ENCODE measurements at places on chromosomes 2 and 18. TPM values are rescaled to one million over a fixed set of nuclear protein-coding genes. Genes with fewer than 3 reads are reported as not detected.

Gene C18orf32
- total RNA-seq: 40.0 TPM

Gene C1GALT1C1L
- total RNA-seq: not detected

Gene CLEC4F
- total RNA-seq: not detected

Gene PSMA8
- total RNA-seq: not detected

Gene TTN
- total RNA-seq: 1,214 TPM

GRCh38 chr2:27716301-27717069 is 52.8 kb downstream of the SLC4A1AP start:
- H3K4me1 ChIP-seq: peaks cover 28% of the 10 kb centered on the region
- DNase-seq: peak; percentile 42
- H3K27me3 ChIP-seq: no peaks in the 10 kb centered on the region
- peak overlapping the region; percentile 95 for H3K27ac ChIP-seq
- H3K4me3 ChIP-seq: peak overlapping the region; percentile 16
- no peaks in the 10 kb centered on the region for H3K36me3 ChIP-seq

- H3K27me3 ChIP-seq: no peaks in the 10 kb centered on the region
- H3K4me1 ChIP-seq: no peaks in the 10 kb centered on the region
- no peak for DNase-seq
- H3K36me3 ChIP-seq: no peaks in the 10 kb centered on the region
Observed at GRCh38 chr2:128523457-128523856, 204.8 kb upstream of the HS6ST1 start.

- H3K4me1 ChIP-seq: no peaks in the 10 kb centered on the region
- no peak overlapping the region for H3K27ac ChIP-seq
- no peak for DNase-seq
- H3K4me3 ChIP-seq: no peak overlapping the region
- H3K27me3 ChIP-seq: no peaks in the 10 kb centered on the region
Observed at GRCh38 chr2:104026725-104027124, 827.2 kb upstream of the POU3F3 start.

GRCh38 chr2:224930990-224931389 is 111.3 kb downstream of the DOCK10 start:
- peaks cover 10% of the 10 kb centered on the region for H3K4me1 ChIP-seq
- H3K27ac ChIP-seq: no peak overlapping the region
- H3K4me3 ChIP-seq: no peak overlapping the region
- no peaks in the 10 kb centered on the region for H3K27me3 ChIP-seq
- no peaks in the 10 kb centered on the region for H3K36me3 ChIP-seq
- no peak for DNase-seq

DNA sequence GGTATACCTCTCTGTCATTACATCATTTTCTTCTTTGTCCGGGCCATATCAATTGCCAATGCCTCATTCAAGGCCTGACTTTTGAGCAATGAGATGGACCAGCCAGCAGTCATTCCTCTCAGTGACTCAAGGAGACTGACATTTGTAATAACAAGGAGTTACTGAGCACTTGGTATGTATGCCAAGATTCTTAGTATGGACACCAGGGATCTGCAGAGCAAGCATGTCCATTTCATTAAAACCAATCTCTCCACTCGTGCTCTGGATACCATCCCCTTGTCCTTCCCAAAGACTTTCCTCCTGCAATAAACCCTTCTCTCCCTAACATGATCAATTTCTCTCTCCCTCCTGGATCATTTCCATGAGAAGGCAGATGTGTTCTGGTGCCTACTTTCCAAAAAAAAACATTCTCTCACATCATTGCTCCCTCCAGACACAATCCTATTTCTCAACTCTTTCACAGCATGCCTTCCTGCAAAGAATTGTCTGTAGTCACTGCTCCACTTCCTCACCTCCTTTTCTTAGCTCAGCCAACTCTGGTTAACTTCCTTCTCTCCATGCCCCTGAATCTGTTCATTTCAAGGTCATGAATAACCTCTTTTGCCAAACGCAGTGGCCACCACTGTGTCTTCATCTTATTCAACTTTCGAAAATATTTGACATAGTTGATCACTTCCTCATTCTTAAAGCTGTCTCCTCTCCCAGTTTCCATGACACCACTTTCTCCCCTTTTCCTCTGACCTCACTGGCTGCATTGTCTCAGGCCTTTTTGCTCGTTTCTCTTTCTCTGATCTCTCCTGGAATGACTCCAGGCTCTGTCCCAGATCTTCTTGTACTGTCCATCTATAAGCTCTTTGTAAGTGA is 102.8 kb upstream of the CYP1B1 start:
- no peak overlapping the region for H3K27ac ChIP-seq
- H3K4me1 ChIP-seq: no peaks in the 10 kb centered on the region
- no peaks in the 10 kb centered on the region for H3K36me3 ChIP-seq

DNA sequence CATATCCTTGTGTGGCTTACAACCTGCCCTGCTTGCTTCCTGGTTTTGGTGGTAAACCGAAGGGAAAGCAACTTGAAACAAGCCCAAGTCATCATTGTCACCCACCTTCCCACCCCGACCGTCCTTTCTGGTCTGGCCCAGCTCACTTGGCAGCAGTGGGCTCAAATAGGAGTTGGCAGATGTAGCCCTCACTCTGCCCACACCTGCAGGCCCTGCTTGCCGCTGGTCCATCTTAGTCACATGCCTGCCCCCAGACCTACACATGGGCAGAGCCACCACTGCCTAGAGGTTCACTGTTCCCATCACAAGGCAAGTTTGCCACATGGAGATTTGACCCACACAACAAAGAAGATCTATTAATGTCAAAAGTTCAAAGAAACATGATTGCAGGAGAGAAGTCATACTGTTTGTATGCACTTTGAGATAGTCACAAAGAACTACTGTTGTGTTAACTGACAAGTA is 9.3 kb downstream of the EIPR1 start:
- no peak overlapping the region for H3K27ac ChIP-seq
- DNase-seq: no peak
- H3K36me3 ChIP-seq: no peaks in the 10 kb centered on the region
- no peaks in the 10 kb centered on the region for H3K4me1 ChIP-seq
- no peaks in the 10 kb centered on the region for H3K27me3 ChIP-seq

- no peak for DNase-seq
- no peaks in the 10 kb centered on the region for H3K27me3 ChIP-seq
- H3K27ac ChIP-seq: no peak overlapping the region
- H3K4me1 ChIP-seq: no peaks in the 10 kb centered on the region
- no peaks in the 10 kb centered on the region for H3K36me3 ChIP-seq
Observed at GRCh38 chr2:134625311-134625710, 93.5 kb downstream of the TMEM163 start.

DNA sequence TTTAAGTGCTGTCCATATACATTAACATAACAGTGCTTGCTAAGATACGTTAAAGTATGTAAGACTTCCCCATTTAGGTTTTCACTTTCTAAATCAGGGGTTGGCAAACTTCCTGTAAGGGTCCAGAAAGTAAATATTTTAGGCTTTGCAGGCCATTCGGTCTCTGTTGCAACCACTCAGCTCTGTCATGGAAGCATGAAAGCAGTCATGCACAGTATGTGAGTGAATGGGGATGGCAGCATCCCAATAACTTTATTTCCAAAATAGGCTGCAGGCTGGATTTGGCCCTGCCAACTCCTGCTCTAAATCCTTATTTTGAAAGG is 128.7 kb downstream of the PLA2R1 start:
- DNase-seq: no peak
- H3K4me3 ChIP-seq: no peak overlapping the region
- no peaks in the 10 kb centered on the region for H3K4me1 ChIP-seq
- no peaks in the 10 kb centered on the region for H3K36me3 ChIP-seq
- H3K27ac ChIP-seq: no peak overlapping the region

DNA sequence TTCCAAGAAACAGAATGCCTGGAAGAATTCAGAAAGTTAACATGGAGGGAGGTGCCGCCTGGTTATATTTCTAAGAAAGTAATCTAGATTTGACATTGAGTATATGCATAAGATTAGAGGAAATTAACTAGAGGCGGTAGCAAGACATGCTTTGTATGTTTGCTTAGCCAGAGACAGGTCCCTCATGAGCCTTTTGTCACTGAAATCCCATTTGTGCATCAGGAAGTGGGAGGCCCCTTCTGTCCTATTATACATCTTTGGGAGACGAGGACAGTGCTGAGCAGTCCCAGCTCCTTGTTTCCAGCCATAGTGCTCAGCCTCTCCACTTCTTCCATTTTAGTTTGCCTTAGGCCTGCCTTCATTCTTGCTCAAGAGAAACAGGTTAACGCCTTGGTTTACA is 115.4 kb upstream of the LHCGR start:
- no peaks in the 10 kb centered on the region for H3K4me1 ChIP-seq
- no peak for DNase-seq
- H3K36me3 ChIP-seq: no peaks in the 10 kb centered on the region
